ENCODE measurements at places on chromosomes 13 and 19. TPM values are rescaled to one million over a fixed set of nuclear protein-coding genes. Genes with fewer than 3 reads are reported as not detected.

GRCh38 chr19:35123573-35123972, 8.0 kb downstream of the FXYD3 start:
- DNase-seq: no peak

GRCh38 chr19:3857449-3858003, 11.3 kb downstream of the ZFR2 start:
- no peak for DNase-seq

- DNase-seq: no peak
These were observed 38.1 kb upstream of the MED4 start for GRCh38 chr13:48132961-48133360.

LILRB2 gene
- total RNA-seq: not detected
